ENCODE measurements at places on chromosomes 2 and 18.
A peak's percentile ranks its signal among the peaks of the same experiment; 100 is the strongest.

DNA sequence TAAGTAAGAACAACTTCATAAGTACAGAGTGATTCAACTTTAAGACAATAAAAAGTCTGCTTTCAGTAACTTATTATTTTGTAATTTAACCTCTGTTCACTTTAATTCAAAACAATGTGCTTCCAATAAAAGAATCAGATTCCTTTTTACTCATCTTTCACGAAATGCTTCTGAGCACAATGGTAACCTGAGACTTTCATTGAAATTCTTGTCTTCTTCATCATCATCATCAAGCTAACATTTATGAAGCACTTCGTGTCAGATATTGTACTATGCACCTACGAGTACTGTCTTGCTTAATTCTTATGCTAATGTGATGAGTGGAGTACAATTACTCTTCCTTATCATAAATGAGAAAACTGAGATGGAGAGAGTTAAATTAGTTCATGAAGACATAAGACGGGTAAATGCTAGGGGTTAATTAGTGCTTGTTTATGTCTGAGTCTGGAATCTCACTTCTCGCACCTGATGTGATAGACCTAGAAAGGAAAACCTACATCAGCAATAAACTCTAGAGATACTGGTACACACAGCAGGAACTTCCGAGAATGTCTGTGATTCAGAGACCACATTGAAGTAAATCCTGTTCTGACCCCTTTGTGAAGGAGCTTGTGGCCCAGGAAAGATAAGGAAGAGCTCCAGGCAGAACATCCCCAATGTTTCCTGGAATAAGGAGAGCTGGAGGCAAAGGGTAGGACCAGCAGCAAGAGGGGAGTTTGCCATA lies 227.6 kb upstream of the ETAA1 start:
- no peak for DNase-seq

DNA sequence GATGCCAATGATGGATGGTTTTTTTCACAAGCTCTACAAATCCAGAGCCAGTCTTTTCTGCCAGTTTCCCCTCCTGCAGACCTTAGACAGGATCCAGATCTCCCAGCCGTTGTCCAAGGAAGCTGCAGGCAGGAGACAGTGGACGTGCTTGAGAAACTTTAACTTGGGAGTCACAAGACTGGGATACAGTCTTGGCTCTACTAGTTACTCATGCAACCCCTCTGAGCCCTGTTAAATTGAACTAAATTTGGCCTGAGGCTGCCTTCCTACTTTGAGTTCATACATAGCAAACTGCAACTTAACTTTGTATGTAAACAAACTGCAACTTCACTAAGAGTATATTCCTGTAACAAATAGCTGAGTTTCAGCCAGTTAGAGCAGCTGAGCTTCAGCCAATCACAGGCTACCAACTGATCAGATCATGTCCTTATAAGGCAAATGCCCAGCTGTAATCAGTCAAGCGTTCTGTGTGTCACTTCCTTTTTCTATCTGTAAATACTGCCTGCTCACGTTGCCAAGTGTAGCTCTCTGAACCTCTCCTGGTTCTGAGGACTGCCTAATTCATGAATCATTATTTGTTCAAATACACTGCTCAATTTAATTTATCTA lies 140.9 kb downstream of the CAPN13 start:
- no peak for DNase-seq

- DNase-seq, result peak; percentile 95
Measured at GRCh38 chr18:24397694-24398368, at the start of gene OSBPL1A. TSS of gene OSBPL1A (minus strand) at chr18:24397824. CDS start at chr18:24377533, 20,291 bp downstream.

DNA sequence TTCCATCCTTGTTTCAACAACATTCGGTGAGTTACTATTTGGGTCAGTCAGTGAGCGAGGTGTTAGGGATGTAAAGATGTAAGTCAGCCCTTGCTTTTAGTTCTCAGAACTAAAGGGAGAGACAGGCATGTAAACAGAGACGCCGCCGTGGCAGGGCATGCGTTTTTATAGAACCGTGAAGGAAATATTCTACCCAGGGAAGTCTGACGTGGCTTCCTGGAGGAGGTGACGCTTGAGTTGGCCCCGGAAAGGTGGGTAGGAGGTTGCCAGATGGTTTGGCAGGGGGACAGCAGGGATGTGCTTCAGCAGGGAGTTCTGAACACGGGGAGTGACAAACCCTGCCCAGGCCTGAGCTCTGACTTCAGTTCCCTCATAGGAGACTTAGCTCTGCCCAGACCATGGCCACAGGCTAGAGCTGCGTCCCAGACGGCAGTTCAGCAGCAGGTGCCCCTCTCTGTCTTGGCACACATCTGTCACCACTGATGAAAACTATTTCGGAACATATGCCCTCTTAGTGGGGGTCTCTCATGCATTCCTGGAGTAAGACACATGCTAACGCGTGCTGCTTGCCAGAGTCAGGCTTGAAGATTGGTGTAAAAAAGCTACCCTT lies 23.4 kb upstream of the RPL31 start:
- no peak for DNase-seq

- no peak for DNase-seq
Measured at GRCh38 chr2:236130349-236130998, 37.7 kb downstream of the GBX2 start.

DNA sequence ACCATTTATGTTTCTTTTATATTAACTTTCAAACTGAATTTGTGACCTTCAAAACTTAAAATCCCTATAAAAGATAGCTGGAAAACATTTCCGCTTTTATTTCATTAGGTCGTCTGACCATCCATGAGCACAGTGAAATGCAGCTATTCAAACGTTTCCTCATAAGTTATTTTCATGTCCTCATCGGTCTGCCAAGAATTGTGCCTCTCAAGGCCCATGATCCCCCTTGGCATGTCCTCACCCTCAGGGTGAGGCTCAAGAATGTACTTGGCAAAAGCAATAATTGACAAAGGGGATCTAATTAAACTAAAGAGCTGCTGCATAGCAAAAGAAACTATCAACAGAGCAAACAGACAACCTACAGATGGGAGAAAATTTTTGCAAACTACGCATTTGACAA lies 12.4 kb downstream of the SLC66A2 start:
- DNase-seq, result no peak

Measured in neuronal stem cell (in vitro differentiated cells).